ENCODE measurements at places on chromosomes 6 and 20.

DNA sequence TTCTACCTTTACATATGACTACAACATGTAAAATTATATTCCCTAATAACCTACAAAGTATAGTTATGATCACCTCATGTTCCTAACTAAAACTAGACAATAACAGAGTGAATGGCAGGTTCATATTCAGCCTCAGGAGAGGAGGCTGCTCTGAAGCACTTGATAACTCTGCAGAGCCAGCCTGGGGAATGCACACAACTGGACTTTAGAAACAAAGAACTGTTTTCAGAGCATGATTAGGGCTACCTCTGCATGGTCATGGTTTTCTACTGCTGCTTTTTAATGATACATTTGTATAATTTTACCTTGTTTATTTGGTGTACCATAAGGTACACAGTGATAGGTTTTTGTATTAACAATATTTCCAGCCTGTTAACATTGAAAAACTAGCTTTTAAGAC, 50.3 kb downstream of the TRPC4AP start:
- DNase-seq = no peak

DNA sequence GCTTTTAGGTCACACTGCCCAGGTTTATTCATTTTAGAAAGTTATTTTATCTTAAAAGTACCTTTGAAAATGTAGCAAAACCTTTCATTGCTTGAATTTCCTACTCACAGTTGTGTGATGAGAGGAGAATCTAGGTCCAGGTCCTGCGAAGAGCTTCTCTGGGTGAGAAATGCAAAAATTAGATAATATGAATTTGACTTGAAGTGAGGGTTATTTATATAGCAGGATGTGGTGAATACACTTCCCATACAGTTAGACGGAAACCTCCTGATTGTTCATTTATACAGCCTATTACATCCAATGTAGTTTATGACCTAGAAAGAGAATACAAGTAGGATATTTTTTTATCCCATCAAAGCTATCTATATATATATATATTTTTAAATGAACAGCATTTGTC, 30.5 kb downstream of the CDKAL1 start:
- no peak for DNase-seq

DNA sequence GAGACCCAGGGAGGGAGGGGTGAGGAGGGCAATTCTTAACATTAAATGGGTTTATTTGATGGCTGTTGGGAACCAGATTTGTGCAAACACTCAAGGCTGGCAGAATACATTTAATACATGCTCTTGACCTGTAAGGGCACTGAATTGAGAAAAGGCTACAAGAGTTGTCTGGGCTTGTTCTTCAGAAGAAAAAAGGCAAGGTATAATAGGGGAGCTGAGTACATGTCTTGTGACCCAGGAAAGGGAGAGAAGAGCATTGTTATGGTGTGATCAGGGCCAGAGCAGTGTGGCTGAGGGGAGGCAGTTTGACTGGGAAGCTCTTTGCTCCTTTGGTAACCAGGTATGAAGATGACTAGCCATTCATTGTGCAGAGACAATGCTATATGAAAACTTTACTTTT, 18.9 kb downstream of the KLHL31 start:
- no peak for DNase-seq

- no peak for DNase-seq
These were observed 9.2 kb upstream of the HSPA12B start for GRCh38 chr20:3723284-3723683.

GRCh38 chr6:111069382-111070104, 17.8 kb upstream of the SLC16A10 start:
- no peak for DNase-seq

DNA sequence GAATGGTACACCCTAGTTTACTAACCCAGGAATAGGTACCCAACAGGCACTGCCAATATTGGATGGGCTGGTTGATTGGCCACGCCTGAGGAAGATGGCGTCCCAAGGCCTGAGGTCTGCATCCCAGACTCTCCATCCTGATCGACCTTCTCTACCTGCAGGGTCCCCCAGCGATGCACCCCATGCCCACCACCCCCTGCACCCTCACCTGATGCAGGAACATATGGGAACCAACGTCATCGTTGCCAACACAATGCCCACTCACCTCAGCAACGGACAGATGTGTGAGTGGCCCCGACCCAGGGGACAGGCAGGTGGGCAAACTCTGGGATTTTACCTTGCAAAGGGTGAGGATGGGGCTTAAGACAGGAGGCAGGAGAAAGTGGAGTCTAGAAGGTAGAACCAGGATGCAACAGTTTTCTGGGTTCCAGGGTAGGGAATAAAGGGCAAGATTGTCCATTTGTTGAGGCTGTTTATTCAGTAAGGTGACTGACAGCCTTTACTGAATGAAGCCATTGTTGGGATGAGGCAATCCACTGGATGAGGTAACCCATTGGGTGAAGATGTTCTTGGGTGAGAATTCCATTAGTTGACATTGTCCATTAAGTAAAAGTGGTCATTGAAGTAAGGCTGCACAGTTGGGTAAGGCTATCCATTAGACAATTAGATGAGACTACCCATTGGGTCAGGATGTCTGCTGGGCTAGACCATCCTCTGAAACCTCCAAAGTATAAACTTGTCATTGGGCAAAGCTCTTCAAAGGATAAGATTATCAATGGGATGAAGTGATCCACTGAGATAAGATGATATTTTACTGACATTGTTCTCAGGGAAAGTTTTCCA, 47.3 kb upstream of the TTPAL start:
- no peak for DNase-seq

DNA sequence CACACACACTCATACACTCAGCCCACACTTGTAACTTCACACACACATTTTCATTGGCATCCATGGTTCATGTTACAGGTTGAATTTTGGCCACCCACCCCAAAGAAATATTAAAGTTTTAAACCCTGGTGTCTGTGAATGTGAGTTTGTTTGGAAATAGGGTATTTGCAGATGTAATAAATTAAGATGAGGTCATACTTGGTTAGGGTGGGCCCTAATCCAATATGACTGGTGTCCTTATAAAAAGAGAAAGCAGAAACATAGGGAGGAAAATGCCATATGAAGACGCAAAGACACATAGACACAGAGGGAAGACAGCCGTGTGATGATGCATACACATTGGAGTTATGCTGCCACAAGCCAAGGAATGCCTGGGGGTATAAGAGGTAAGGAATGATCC, 39.7 kb upstream of the HDDC2 start:
- DNase-seq = no peak

DNA sequence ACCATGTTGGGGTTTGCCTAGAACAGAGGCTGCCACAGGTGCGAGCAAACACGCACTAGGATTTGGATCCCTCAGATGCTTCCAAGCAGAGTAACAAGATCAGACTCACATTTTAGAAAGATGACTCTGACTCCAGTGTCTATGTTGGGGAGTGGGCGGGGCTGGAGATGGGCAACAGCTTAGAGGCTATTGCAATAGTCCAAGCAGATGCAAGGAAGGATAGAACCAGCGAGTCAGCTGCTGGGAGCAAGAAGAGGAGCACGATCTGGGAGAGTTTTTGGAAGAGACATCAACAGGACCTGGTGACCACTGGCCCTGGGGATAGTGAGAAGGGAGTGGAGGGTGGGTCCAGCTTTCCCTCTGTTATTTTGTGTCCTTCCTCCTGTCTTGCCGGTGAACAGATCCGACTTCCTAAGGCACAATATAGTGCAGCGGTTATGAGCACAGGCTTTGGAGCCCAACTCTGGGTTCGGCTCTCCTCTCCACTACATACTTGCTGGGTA, 52.7 kb downstream of the FGD2 start:
- no peak for DNase-seq

GRCh38 chr6:135268740-135269139, 87.6 kb downstream of the MYB start:
- DNase-seq = no peak

DNA sequence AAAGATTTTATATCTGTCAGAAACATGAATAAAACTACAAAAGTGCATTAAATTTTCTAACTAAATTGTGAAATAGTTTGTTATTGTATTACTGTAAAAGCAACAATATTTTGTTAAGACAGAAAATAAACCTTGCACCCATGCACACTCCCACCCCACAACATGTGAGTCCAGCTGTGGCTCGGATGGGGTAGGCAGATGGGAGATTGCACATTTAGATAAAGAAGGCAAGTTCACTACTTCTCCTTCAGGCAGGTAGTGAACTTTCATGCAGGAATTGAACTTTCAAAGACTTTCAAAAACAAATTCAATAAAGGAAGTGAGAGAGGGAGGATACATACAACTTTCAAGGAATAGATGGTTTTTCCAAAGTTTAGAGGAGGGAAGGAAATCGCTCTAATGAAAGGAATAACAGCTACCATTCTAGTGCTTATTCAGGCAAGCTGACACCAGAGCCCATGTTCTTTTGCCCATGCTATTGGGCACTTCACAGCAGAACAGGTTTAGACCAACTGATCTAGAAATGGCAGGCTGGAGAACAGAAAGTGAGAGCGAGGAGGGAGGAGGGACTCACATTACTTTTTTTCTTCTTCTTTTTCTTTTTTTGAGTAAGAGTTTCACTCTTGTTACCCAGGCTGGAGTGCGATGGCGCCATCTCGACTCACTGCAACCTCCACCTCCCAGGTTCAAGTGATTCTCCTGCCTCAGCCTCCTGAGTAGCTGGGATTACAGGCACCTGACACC, 28.5 kb downstream of the SF3B5 start:
- DNase-seq = no peak

DNA sequence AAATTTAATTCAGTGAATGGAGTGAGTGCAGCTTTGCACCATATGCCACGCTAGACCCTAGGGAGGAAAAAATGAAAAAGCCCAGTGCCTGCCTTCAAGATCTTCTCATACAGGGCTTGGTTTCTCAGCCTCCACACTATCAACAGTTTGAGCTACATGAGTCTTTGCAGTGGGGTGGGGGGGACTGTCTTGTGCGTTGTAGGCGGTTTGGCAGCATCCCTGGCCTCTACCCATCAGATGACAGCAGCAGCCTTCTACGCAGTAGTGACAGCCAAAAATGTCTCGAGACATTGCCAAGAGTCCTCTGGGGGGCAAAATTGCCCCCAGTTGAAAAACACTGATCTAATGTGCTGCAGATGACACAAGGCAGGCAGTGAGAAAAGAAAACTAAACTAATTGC, 6.2 kb downstream of the CDH22 start:
- DNase-seq = no peak

DNA sequence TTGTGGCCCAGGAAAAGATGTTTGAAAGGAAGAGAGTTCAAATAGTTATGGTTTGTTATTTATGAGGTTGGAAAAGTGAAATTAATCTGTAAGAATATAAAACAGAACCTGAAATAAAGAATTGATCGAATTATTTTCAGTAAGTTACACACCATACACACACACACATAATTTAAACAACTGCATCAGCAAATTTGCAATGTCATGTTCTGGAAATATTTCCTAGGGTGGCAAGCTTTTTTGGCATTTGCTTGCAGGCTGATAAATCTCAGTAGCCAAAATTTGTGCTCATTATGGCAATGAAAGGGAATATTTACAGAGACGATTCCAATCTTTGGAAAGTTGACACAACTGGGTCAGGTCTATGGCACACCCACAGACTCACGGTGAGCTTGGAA, 9.5 kb downstream of the CITED2 start:
- no peak for DNase-seq

DNA sequence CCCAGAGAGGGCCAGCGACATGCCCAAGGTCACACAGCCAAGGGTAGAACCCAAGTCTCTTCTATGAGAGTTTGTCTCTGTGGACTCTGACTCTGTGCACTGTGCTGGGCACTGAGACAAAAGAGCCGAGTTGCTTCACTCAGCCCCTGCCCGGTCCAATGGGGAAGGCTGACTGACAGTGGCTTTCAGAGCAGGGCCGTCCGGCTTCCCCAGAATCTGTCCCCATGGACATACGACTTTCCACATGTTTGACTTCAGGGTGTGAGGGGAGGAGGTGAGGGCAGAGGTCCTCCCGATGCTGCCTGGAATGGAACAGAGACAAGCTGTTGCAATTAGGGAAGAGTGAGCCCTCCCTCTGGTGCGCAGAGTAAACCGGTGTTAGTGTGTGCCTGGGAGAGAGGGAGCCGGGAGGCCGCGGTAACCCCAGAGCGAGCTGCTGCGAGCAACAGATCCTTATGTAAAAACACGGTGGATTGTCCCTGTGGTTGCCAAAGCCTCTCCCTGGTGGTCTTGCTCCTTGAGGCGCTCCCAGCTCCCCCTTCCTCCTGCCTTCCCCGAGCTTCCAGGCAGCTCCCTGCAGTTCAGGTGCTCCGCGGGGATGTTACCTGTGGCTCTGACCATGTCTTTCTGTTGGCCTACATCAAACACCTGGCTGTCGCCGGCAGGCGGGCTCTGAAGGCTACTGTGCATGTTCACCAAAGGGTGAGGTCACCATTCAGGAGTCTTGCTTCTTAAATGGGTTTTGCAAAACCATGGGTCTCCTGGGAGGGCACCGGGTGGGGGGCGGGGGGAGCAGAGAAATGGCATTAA, 672 bp downstream of the SIRPA start:
- DNase-seq = no peak

GRCh38 chr6:28597924-28598722, 72.4 kb downstream of the GPX5 start:
- no peak for DNase-seq

DNA sequence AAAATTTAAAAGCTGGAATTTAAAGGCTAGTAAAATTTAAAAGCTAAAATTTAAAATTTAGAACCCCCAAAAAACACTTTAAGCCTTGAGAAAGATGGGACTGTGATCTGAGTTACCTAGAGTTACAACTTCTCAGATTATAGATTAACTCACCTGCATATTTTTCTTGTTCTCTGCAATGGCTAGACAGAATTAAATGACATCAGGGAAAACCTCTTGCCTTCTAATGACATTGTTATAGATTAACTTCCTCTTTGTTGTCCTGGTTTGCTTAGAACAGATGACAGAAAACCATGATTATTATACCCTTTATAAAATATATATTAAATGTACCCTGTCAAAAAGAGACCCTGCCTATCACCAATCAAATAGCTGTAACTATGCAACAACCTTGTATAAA, 56.4 kb downstream of the TRDN start:
- DNase-seq = no peak

GRCh38 chr6:75600768-75601167, 912 bp upstream of the SENP6 start:
- DNase-seq = no peak

GRCh38 chr6:139738801-139739455, 364.5 kb upstream of the CITED2 start:
- DNase-seq = no peak

GRCh38 chr6:11445146-11445545, 92.4 kb upstream of the TMEM170B start:
- DNase-seq = no peak
